GM23248 (cell line): ENCODE measurements at places on chromosomes 1 and 21. TPM values are rescaled to one million over a fixed set of nuclear protein-coding genes. Genes with fewer than 3 reads are reported as not detected.

The PROX1 gene
- total RNA-seq: under 0.01 and 0.13 TPM in 2 replicates

The HSD11B1 gene
- 0.54 TPM in 1 of 2 replicates, not detected in the other for total RNA-seq

The VANGL2 gene
- total RNA-seq: not detected in 2 replicates

The DIO1 gene
- total RNA-seq: not detected in 2 replicates

The PRCC gene
- total RNA-seq: 32.4 and 43.6 TPM in 2 replicates

The HSF2BP gene
- 2.5 and 4.8 TPM in 2 replicates for total RNA-seq

The CELSR2 gene
- total RNA-seq: 0.13 and 0.32 TPM in 2 replicates

The CENPF gene
- total RNA-seq: 15.2 and 25.9 TPM in 2 replicates

The MTARC1 gene
- 0.22 and 0.76 TPM in 2 replicates for total RNA-seq

The TTLL7 gene
- total RNA-seq: 2.7 and 3.0 TPM in 2 replicates

The C1orf141 gene
- not detected in 2 replicates for total RNA-seq

The TRAF5 gene
- total RNA-seq: 7.7 and 9.9 TPM in 2 replicates

The ADAM30 gene
- total RNA-seq: not detected in 2 replicates

DNA sequence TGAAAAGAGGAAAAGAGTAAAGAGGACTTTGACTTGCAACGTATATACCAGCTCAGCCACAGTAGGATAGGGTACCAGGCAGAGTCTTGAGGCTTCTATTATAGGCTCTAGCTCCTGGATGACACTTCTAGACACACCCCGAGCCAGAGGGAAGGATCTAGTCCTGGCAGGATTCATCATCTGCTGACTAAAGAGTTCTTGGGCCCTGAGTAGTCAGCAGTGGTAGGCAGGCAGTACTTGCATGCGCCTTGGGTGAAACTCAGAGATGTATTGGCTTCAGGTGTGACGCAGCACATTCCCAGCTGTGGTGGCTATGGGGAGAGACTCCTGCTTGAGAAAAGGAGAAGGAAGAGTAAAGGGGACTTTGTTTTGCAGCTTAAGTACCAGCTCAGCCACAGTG is 162.3 kb upstream of the APP start:
- peak; percentile 1 for DNase-seq

GRCh38 chr1:25782608-25783201 is 17.3 kb upstream of the SELENON start:
- DNase-seq: no peak

GRCh38 chr1:88708011-88708410 is 23.9 kb downstream of the PKN2 start:
- no peak for DNase-seq

DNA sequence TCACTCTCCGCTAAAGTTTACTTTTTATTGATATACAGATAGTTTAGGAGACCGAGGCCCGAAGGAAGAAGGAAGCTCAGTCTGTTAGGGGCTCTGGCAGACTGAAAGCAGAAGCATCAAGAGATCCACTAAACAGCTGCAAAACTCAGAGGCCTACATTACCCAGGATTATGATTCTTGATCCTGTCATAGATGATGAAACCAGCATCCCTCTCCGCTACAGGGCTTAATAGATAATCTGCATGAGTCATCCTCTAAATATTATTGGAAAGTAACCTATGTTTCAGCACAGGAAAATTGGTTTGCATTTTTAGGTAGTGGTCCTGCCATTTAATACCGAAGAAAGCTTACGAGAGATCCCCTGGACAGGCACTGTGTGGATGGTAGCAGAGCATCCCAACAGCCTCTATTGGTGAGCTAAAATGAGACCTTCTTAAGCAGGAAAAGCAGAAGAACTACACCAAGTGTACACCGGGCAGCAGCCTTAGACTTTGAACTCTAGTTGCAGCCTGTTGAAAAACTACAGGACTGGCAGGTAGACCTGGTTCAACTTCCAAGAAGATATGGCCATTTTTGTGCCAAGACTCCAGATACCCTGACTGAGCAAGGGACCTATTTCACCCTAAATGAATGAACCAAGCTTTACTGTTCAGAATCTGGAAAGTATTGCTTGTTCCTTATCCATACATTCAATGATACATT is 6.8 kb downstream of the CASQ2 start:
- DNase-seq: peak; percentile 30

DNA sequence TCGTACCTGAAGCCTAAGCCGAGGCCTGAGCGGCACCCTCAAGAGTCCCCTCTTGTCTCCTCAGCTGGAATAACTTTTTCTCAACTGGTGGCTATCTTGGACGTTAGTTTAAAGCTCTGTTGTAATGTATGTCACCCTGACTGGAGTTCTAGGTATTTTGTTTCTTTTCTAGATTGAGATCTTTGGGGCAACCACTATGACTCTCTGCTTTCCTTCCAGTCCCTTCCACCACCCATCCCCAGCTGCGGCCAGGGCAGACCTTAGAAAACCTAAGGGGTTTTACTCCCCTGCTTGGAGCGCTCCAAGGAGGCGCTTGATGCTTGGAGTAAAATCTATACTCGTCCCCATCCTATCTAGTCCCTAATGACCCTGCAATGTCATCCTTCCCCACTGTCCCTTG is 74.6 kb upstream of the MRPS6 start:
- no peak for DNase-seq

DNA sequence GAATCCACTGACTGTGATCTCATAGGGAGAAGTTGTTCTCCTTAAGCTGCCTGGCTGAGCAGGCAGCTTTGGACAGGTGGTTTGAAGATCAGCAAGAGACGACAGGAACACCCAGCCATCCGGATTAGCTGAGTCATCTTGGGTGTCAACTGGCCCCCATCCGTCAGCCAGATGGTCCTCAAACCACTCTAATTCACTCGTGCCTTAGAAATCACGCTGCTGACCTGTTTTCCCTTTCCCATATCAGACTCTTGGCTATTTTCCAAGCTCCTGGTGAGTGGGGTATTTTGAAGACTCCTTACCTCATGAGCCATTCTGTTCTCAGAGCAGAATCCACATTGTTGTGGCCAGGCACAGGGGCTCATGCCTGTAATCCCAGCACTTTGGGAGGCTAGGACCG is 149.1 kb upstream of the L1TD1 start:
- DNase-seq: no peak

GRCh38 chr1:201930803-201931202 is 15.5 kb downstream of the LMOD1 start:
- DNase-seq: no peak

GRCh38 chr1:162835157-162835899 is 25.6 kb downstream of the CCDC190 start:
- no peak for DNase-seq

DNA sequence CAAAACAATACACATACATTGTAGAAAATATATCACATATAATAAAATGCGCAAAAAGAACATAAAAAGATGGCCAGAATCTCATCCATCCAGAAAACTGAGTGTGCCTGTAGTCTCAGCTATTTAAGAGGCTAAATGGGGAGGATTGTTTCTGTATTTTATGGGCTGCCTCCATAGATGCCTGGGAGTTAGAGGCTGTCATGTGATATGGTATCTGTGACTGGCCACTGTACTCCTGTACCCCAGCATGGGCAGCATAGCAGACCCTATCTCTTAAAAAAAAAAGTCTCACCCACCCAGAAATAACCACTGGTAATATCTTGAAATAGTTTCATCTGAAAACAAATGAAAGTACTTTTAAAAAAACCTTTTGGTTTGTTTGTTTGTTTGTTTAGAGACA is 3.5 kb upstream of the TLCD4 start:
- no peak for DNase-seq

DNA sequence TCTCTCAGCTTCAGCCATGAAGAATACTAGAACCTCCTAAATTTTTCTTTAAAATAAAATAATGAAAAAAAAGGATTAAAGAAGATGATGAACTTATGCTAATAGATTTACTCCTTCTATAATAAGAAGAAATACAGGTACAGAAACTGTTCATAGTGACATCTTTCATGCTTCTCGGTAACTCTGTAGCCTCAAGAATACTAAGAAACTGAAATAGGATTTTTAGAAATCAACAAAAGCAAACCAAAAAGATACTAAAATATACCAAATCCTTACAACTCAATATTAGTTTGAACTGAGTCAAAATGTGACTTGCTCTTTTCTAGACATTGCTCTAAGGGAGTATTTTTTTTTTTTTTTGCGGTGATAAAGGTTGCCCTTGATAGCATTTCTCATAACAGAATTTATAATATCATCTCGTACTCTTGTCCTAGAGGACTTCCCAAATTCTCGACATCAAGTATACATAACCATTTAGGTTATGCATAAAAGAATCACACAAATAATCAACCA is 42.8 kb downstream of the ZZZ3 start:
- DNase-seq: no peak

- DNase-seq: no peak
These were observed 9.3 kb downstream of the CHI3L2 start for GRCh38 chr1:111236806-111237205.

GRCh38 chr1:156618853-156619581 is at the start of gene HAPLN2:
Gene HAPLN2, plus strand, starts transcription at chr1:156619415. Its CDS starts 4,076 bp downstream, at chr1:156623491.
- peak; percentile 24 for DNase-seq

DNA sequence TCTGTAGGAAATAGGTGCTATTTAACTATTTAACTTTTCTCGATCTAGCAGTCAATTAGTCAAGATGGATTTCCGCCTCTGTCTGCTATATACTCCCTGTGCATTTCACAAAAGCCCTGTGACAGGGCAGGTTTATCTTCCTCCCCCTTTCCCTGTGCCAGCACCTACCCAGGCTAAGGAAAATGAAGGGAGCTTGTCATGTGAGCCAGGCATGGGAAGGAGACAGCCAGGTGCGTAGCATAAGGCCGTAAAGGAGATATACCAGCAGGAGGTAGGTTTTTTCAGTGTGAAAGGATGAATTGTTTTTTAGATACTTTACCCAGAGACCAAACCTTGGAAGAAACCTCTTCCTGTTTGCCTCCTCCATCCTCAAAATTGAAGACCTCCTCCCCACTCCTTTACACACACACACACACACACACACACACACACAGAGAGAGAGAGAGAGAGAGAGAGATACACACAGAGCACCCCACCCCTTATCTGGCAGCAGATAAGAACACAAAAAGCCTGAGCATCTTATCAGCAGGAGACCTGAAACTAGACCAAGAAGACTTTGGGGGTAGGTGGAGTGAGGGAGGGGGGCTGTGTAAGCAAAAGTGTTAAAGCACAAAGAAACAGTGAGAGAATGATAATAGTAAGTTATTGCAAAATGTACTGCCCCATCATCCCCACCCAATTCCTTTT is 12.0 kb upstream of the TARBP1 start:
- no peak for DNase-seq

GRCh38 chr1:30191154-30191702 is 532.2 kb downstream of the MATN1 start:
- DNase-seq: peak; percentile 95

- DNase-seq: no peak
These were observed 18.6 kb downstream of the TCEA3 start for GRCh38 chr1:23405946-23406345.

- DNase-seq: no peak
These were observed 183.0 kb downstream of the PHTF1 start for GRCh38 chr1:113576271-113576670.

DNA sequence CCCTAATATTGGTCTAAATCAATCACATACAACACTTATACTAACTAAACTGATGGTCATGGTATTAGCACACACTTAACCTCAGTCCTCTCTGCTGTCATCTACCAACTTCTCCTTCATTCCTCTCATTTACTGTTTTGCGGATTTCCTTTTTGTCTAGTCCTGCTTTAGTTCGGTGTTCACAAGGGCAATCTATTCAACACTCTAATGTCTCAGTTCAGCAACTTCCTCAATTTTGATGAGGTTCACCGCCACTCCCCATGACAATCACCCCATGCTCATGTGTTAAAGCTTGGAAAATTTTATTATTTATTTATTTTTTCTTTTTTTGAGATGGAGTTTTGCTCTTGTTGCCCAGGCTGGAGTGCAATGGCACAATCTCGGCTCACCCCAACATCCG is 301.1 kb downstream of the PTPRC start:
- DNase-seq: no peak

DNA sequence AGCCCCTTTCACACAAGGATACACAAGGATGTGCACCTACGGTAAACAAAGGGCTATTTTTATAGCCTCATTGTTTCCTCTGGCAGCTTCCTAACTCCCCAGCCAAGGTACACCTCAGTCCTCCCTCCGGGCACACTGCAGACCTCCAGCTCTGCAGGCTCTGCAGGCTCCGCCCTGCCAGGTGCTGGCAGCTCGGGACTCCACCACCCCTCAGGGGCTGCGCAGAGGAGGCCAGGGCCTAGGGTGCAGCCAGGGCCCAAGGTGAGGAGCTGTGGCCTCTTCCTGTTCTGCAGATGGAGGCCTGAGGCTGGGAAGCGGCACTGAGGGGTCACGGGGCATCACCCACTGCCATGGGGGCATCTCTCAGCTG is 19.8 kb upstream of the CLSTN1 start:
- DNase-seq: no peak

DNA sequence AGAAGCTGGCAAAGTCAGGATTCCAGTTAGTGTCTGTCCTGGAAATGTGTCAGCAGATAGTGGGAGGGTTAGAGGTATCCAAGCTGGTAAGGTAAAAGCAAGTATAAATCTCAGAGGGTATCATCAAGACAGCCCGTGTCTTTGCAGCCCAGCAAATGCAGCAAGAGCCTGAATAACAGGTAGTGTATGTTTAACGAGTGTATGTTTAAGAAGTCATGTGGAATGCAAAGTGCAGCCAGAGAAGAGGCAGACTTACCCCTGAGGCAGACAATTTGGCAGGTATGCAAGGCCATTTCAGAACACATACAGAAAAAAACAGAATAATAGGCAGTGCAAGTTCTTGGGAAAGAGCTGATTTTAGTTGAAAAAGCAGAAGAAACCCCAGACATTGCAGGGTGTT is 411.0 kb upstream of the NEGR1 start:
- no peak for DNase-seq

DNA sequence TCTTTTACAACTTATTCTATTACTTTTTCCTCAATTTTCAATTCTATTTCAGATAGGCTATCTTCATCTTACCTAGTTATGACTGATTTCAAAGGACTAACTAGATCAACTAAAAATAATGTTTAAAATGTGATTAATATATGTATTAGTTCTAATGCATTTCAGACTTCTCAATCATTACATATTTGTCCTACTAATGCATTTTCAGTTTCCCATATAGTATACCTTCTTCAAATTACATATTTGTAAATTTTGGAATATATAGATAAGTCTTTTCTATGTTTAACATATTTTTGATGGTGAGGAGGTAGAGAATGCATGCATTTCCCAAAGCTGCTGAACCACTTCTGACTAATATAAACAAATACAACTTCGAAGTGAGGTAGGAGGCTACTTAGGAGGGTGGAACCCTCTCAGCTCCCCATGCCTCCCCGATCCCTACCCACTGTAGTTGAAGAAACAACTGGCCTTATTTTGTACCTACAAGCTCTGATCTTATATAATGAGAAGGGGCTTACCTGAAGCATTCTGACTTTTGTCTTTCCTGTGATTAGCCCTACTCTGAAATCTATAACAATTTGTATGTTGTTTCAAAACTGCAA is 1.7 kb downstream of the TRMT1L start:
- DNase-seq: peak; percentile 53

- DNase-seq: peak; percentile 10
These were observed 561.9 kb upstream of the ADGRL4 start for GRCh38 chr1:79568411-79568810.

- DNase-seq: peak; percentile 60
These were observed 182.6 kb downstream of the VAV3 start for GRCh38 chr1:107782217-107782845.

GRCh38 chr1:10799726-10800125 is 3.3 kb upstream of the CASZ1 start:
- no peak for DNase-seq
